Fibroblast of mammary gland (primary cell): ENCODE measurements at places on chromosomes 4 and X.
A peak's percentile ranks its signal among the peaks of the same experiment; 100 is the strongest.

GRCh38 chr4:179757641-179758040 is 2315.4 kb upstream of the AGA start:
- no peak for DNase-seq

DNA sequence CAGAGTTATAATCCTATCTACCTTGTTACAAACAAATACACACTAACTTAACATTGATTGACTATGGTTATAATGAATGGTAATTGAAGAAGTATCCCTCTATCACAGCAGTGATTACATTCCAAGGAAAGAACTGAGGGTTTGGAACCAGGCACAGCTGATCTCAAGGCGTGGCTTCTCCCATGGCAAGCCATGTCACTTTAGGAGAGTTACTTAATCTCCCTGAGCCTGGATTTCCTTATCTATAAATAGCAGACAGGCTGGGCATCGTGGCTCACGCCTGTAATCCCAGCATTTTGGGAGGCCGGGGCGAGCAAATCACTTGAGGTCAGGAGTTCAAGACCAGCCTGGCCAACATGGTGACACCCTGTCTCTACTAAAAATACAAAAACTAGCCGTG is 25.6 kb downstream of the SORBS2 start:
- no peak for DNase-seq

- peak; percentile 70 for DNase-seq
Observed at GRCh38 chr4:26992657-26993361, 132.2 kb downstream of the STIM2 start.

- peak; percentile 90 for DNase-seq
Observed at GRCh38 chrX:10648614-10649013, 28.2 kb upstream of the MID1 start.

DNA sequence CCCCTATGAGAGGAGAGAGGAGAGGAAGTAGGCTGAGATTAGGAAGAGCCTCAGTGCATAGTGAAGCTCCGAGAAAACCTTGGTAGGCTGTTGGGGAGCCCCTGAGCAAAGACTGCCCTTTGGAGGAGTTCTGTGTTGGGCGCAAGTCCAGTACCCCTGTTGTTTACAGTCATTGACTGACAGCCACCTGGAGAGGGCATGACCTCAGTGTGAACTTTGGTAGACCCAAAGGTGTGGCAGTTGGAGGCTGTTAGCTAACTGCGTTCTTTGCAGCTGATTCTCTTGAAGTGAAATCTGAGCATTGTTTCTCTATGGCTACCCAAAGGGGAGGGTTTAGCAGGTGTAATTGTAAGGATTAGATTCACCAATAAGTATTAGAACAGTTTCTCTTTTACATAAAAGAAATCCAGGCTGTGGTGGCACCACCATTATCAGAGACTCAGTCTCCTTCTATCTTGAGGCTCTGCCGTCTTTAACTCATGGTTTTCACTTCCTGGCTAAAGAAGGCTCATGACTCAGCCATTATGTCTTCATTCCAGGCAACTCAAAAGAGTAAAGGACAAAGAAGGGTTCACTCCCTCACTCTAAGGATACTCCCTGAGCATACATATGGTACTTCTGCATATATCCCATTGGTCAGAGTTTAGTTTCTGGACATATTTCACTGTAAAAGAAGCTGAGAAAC is 33.4 kb downstream of the ANXA3 start:
- peak; percentile 27 for DNase-seq

GRCh38 chr4:147994076-147994475 is 262.2 kb downstream of the ARHGAP10 start:
- no peak for DNase-seq

DNA sequence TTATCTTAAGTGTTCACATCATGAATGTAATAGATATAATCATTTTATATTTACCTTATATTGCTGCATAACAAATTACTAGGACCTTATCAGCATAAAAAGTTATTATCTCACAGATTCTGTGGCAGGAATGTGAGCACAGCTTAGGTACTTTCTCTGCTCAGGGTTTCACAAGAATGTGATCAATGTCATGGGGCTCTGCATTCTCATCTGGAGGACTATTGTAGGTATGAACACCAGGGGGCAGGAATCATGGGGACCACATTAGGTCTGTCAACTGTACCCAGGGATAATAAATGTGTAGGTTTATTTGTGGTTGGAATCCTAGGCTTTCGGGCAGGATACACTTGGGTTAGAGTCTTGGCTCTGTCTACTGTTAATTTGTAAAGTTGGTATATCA is 519.2 kb downstream of the ARAP2 start:
- DNase-seq, result no peak
